ENCODE measurements at places on chromosomes 3 and 15.

DNA sequence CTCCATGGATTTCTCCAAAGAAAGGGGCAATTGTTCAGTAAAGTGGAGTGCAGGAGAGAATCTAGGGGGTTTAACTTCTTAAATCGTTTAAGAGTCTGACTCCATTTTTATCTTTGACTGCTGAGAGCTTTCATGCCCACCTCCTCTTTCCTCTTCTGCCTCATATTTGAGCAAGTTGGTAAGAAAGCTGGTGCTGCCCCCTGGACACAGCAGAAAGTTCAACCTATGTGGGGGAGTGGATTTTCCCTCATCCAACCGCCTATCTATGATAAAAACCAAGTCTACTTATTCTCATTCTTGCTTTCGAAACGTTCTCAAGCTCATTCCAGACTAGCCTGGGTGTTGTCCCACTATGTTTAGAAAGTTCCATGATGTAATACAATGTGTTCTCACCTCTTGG, 26.0 kb downstream of the HHLA2 start:
- no peak for DNase-seq

GRCh38 chr3:141114816-141115460, 63.8 kb downstream of the SPSB4 start:
- no peak for DNase-seq

- DNase-seq, result no peak
Measured at GRCh38 chr15:24985224-24985623, 30.4 kb downstream of the SNRPN start.

DNA sequence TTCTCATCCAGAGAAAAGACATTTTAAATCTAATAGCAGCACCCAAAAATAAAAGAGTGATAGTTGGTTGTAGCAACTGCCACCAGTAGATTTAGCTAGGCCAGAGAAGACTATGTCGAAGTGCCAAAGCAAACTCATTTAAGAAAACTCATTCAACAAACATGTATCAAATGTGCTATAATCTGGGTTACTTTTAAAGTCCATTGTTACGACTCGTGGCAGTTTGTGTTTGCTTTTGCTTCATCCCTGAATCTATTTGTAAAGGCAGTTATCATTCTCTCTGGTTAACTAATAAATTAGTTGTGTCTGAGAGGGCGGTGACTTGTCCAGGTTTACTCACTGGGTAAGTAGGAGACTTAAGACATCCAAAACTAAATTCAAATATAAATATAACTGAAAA, 159.4 kb downstream of the ZIC4 start:
- no peak for DNase-seq

DNA sequence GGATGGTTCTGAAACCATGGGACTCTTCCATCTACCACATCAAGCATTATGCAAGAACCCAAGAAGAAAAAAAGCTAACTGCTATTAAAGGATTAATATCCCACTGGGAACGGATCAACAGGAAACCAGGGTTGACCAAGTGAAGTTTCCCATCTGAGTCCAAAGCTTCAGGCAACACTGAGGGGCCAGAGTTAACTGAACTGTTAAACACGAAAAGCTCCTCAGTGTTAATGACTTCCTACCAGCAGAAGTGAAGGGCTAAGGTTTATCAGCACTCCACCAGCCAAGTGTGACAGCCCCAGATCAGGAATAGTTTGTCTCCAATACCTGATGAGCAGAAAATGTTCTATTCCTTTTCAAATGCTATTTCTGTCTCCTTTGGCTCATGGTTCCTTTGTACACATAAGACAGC, 36.7 kb downstream of the PTPN9 start:
- no peak for DNase-seq

DNA sequence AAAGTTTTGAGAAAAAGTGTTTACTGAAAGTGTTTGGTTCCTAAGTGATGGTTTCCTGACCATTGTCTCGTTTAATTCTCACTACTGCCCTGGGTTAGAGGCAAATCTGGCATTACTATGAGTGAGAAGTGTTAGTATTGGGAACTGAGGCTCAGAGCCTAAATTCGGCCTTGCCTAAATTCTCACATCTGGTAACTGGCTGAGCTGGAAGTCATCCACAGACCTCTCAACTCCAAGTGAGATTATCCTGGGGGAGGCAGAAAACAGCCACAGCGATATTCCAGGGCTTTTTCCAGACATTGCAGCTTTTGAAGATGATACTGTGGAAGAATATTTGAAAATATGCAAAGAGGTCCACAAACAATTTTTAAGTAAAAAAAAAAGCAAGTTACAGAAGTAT, 85.1 kb upstream of the TRA2B start:
- DNase-seq, result no peak

- DNase-seq, result no peak
Measured at GRCh38 chr15:64775551-64776401, at the start of gene RBPMS2. TSS of gene RBPMS2 (minus strand) at chr15:64775589. CDS start at chr15:64775319, 270 bp downstream.

DNA sequence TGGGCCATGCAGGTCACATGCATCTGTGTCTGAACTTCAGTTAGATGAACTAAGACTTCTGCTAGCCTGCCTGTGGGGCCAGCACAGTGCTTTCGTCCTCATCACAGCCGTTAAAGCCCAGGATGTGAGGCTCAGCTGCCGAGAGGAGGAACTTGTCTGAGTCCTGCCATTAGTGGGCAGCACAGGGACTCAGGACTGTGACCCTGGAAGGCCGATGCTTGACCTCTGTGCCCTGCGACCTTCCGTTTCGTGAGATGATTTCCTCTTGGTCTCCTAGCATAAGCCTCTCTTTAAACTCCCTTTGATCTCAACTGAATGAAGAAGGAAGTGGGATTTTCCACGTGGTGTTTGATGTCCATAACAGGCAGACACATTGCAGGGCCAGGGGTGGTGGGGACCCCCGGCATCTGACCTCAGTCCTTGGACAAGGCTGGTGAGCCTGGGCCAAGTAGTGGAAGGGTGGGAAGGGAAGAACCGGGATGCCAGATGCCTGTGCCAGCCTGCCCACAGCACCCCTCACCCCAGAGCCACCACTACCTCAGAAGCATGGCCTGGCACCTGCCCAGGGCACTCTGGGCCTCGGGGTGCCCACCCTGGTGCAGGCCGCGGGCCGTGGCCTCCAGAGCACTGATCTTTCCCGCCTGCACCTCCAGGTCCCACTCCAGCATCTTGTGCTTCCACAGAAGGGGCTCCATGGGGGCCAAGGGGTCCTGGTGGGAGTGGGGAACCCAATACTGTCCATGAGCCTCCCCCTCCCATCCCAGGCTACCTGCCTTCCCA, 21.6 kb downstream of the PLA2G4B start:
- no peak for DNase-seq

- DNase-seq, result no peak
Measured at GRCh38 chr3:150996731-150997130, 24.2 kb upstream of the CLRN1 start.

- no peak for DNase-seq
Measured at GRCh38 chr3:116001151-116001621, 377.9 kb downstream of the GAP43 start.

DNA sequence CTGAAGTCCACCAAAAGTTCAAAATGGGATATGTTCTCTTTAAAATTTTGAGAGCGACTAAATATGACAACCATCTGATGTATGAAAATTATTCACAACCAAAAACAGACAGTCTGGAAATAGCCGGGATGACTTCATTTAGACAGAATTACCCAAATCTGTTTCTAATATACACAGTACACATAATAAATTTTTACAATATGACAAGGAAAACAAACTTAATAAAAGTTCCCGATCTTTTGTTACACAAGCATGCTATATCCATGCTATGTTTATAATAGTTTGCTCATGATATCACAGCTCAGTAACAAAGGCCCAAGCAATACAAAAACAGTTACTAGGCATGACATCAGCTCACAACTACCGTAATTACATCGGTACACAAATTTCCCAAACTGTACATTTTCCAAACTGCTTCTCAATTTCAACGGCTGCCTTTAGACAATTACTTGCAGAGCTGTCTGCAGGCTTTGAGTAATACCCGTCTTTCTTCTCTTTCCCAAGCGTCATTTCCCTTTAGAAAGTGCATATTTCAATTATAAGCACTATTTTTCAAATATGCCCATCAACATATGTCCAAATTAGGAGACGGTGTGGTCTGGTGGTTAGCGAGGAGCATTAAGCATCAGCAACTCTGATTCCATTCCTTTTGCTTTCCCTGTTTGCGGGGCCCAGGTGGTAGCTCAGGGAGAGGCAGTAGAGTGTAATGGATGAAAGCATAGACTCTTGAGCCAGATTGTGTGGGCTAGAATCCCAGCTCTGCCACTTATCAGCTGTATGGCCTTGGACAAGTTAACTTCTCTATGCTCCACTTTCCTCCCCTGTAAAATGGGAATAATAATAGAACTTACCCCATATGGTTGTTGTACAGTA, 481.2 kb downstream of the FOXP1 start:
- DNase-seq, result no peak

DNA sequence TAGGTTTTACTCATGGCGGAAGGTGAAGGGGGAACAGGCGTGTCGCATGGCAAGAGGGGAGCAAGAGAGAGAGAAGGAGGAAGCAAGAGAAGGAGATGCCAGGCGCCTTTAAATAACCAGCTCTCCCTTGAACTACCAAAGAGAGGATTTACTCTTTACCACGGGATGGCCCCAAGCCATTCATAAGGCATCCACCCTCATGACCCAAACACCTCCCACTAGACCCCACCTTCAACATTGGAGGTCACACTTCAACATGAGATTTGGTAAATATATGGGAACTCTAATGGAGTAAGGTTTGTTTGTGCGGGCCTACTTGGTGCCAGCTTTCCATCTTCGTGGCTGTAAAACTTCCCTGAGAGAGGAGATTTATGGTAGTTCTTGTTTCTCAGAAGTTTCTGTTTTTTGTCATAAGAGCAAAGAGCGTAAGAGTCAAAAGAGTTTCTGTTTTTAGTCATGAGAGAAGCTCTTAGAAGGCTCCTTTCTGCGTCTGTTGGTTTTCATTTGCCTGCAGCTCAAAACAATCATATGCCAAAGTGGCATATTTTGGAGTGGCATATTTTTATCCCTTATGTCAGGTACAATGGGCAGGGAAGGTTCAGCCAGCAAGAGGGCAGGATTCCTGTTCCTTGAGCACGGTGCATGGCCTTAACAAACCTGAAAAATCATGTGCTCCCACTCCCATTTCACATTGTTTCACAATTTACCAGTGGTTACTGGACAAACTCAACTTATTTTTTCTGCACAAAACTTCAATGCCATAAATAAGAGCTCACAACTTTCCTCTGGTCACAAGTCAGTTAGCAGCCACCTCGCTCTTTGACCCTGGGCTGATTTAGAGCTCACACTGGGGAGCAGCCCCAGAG, 12.5 kb downstream of the PML start:
- no peak for DNase-seq

DNA sequence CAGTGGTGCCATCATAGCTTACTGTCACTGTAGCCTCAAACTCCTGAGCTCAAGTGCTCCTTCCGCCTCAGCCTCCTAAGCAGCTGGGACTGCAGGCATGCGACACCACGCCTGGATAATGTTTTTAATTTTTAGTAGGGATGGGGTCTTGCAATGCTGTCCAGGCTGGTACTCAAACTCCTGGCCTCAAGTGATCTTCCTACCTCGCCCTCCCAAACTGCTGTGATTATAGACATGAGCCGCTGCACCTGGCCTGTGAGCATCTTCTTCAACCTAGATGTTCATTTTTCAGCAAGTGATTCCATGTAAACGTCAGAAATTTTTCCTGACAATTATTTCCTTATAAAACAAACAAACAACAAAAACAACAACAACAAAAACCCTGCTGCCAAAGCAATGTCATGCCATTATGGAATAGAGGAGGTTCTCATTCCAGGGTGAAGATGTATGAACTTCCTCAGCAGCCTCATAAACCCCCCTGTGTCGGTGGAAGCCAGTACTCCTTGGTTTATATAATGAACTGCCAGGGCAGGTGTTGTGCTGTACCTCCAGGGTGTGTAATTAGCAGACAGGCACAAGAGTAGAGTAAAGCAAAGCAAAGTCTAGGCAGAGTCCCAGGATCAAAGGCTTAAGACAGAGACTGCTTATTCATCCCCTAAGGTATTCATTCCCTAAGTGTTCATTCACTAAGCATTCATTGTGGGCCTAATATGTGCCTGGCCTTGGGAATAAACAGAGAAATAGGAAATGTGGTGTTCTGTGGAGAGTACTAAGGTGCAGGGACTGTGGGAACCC, 44.6 kb downstream of the NR2C2 start:
- DNase-seq, result no peak

DNA sequence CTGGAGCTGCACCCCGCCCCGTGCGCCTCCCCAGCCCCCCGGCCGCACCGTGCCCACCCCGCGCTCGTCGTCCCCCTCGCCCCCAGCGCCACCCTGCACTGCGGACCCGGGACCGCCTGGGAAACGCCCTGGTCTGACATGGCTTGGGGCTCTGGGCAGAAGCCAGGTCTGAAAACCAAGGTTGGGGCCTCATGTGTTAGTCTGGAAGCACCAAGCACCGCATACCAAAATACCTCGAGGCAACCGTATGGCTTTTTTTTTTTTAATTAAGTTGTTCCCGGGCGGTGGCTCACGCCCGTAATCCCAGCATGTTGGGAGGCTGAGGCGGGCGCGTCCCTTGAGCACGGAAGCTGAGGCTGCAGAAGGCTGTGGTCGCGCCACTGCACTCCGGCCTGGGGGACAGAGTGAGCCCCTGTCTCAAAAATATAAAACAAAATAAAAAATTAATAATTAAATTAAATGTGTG, 91.5 kb upstream of the CHD2 start:
- DNase-seq, result no peak

GRCh38 chr3:106288781-106289180, 420.0 kb upstream of the CBLB start:
- DNase-seq, result no peak

GRCh38 chr15:49622561-49622960, 1.7 kb downstream of the DTWD1 start:
- DNase-seq, result no peak

- no peak for DNase-seq
Measured at GRCh38 chr15:45425135-45425534, 46.8 kb upstream of the GATM start.

DNA sequence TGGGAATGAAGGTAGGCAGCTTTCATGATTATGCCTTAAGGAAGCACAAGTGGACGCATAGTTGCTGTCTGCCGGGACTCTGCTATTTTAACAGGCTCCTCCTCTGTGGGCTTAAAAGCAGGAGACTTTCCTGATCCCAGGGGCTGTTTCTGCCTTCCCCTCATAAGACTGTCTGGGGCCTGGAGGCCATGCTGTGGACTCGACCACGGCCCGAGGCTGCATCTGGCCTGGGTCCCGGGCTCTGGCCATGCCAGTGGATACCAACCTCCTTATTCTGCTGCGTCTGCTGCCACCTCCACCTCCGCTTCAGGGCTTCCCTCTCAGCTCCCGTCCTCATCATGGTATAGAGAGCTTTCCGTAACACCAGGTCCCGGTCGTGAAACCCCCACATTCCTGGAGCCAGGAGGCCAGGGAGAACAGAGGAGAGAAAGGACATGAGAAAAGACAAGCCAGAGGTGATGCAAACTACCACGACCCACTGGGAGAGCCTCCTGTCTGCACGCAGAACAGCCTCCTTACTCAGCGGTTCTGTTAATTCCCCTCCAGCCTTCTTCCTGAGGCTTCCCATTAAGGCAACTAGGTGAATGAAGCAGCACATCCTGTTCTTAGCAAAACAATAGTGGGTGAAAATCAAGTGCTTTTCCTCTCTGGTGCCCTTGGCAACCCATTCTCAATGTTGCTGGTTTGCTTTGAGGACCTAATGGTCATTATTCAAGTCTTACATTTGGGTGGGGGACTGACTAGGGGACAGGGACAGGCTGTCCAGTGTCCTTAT, 200.5 kb downstream of the KLF13 start:
- no peak for DNase-seq
